ENCODE measurements at places on chromosomes 7 and 10. TPM values are rescaled to one million over a fixed set of nuclear protein-coding genes. Genes with fewer than 3 reads are reported as not detected.

Gene NPSR1
- total RNA-seq, result not detected

DNA sequence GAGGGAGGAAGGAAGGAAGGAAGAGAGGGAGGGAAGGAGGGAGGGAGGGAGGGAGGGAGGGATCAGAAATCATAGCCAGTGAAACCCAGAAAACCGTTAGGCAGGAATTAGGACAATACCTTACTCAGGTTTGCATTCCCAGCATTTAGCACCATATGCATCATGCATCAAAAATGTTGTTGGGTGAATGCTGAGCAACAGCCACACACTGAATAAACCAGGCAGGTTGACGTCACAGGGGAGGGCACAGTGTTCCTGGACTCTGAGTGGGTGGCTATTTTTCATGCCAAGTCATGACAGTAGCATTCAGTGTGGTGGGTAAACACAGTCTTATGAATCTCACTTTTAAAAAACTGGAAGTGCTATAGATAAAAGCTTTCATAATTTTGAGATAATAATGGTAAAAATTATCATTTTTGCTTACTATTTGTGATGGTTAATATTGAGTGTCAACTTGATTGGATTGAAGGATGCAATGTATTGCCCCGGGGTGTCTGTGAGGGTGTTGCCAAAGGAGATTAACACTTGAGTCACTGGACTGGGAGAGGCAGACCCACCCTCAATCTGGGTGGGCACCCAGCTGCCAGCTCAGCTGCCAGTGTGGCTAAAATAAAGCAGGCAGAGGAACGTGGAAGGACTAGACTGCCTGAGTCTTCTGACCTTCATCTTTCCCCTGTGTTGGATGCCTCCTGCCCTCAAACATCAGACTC lies 199.1 kb upstream of the PRKCQ start:
- no peak overlapping the region for H3K4me3 ChIP-seq
- DNase-seq, result no peak

Gene MYH16
- total RNA-seq, result 0.29 TPM

DNA sequence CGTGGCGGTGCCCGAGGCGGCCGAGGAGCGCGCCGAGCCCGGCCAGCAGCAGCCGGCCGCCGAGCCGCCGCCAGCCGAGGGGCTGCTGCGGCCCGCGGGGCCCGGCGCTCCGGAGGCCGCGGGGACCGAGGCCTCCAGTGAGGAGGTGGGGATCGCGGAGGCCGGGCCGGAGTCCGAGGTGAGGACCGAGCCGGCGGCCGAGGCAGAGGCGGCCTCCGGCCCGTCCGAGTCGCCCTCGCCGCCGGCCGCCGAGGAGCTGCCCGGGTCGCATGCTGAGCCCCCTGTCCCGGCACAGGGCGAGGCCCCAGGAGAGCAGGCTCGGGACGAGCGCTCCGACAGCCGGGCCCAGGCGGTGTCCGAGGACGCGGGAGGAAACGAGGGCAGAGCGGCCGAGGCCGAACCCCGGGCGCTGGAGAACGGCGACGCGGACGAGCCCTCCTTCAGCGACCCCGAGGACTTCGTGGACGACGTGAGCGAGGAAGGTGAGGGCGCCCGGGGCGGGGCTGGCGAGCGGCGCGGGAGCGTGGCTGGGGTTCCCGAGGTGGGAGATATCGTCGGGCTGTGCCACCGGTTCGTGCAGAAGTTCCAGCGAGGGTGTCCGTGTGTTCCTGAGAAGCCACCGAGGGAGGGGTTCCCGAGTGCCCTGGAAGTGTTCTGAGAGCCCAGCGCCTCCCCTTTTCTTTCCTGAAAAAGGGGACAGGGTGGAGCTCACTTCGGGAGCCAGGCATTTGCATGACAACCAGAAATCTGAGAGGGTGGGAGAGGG lies 495 bp downstream of the EIF3B start:
- H3K4me3 ChIP-seq, result peak overlapping the region; percentile 95
- H3K36me3 ChIP-seq, result no peaks in the 10 kb centered on the region
- H3K27me3 ChIP-seq, result no peaks in the 10 kb centered on the region
- H3K27ac ChIP-seq, result no peak overlapping the region
- H3K4me1 ChIP-seq, result no peaks in the 10 kb centered on the region

All from aorta (tissue), 5 donors.